IMR-90 (cell line): ENCODE measurements at places on chromosomes 6 and 20. TPM values are rescaled to one million over a fixed set of nuclear protein-coding genes. Genes with fewer than 3 reads are reported as not detected.

CPXM1 gene
- 0.83 and 1.1 TPM in 2 replicates for total RNA-seq

AVP gene
- not detected in 2 replicates for total RNA-seq

BPIFB2 gene
- total RNA-seq: not detected in 2 replicates

NMBR gene
- total RNA-seq: not detected in 2 replicates

L3MBTL3 gene
- total RNA-seq: 7.2 and 14.4 TPM in 2 replicates

RSPH9 gene
- total RNA-seq: under 0.01 and 0.18 TPM in 2 replicates

CDK19 gene
- total RNA-seq: 6.8 and 7.5 TPM in 2 replicates

NFKBIL1 gene
- 10.0 and 10.8 TPM in 2 replicates for total RNA-seq

E2F1 gene
- 10.6 and 10.9 TPM in 2 replicates for total RNA-seq

NKAIN4 gene
- not detected in 2 replicates for total RNA-seq

- peak; percentile 83 for DNase-seq
Measured at GRCh38 chr6:117444600-117444999, 18.9 kb upstream of the ROS1 start.

GRCh38 chr6:150418827-150419594 lies 50.2 kb downstream of the IYD start:
- peak; percentile 36 for DNase-seq

DNA sequence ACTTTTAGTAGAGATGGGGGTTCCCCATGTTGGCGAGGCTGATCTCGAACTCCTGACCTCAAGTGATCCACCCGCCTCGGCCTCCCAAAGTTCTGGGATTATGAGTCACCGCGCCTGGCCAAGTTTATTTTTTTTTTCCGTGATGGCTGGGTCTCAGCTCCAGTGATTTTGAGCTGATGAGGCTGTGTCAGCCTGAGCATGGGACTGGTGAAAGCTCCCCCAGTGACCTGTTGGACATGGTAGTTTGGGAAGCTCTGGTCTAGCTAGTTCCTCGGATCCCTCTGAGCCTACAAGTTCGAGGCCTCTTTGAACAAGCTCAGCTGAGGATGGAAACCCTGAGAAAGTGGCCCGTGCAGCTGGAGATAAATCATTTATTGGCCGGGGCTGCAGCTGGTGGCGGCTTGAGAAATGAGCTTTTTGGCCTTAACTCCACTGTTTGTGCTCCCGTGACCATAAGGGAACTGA lies 126.8 kb downstream of the SNX5 start:
- peak; percentile 80 for DNase-seq

GRCh38 chr6:35209622-35210247 lies 4.0 kb upstream of the SCUBE3 start:
- DNase-seq: no peak

DNA sequence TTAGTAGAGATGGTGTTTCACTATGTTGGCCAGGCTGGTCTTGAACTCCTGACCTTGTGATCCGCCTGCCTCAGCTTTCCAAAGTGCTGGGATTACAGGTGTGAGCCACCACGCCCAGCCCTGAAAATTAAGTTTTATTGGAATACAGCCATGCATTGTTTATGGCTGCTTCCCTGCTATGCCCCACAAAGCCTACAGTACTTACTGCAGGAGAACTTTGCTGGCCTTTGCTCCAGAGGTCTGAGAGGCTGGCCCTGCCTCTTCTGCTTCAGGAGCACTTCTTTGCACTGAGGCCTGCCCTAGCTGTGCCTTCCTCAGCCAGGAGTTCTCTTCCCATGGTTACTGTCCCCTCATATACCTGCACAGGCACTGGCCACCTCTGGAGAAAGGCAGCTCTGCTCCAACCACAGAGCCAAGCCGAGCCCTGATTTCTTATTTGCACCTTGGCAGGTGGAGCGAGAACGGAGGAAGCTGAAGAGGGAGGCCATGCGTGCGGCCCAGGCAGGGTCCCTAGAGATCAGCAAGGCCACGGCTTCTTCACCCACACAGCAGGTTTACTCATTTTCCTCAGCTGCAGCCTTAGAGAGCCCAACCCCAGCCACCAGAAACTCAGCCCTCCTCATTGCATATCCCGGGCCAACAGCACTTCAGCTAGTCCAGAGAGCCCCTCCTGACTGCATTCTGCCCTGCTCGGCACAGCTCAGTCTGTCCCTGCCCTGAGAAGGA lies 20.8 kb downstream of the C20orf173 start:
- no peak for DNase-seq

GRCh38 chr6:132456700-132457143 lies 55.4 kb upstream of the MOXD1 start:
- no peak for DNase-seq

- DNase-seq: peak; percentile 92
Measured at GRCh38 chr6:166595061-166595780, 8.7 kb upstream of the RAMACL start.

DNA sequence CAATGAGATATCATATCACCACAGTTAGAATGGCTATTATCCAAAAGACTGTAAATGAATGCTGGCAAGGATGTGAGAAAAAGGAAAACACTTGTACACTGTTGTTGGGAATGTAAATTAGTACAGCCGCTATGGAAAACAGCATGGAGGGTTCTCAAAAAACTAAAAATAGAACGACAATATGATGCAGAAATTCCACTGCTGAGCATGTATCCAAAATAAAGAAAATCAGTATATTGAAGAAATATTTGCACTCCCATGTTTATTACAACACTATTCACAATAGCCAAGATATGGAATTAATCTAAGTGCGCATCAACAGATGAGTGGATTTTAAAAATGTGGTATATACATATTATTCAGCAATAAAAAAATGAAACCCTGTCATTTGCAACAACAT lies 898.9 kb upstream of the MAN1A1 start:
- DNase-seq: no peak

- no peak for DNase-seq
Measured at GRCh38 chr6:139172567-139172966, 37.7 kb downstream of the HECA start.

DNA sequence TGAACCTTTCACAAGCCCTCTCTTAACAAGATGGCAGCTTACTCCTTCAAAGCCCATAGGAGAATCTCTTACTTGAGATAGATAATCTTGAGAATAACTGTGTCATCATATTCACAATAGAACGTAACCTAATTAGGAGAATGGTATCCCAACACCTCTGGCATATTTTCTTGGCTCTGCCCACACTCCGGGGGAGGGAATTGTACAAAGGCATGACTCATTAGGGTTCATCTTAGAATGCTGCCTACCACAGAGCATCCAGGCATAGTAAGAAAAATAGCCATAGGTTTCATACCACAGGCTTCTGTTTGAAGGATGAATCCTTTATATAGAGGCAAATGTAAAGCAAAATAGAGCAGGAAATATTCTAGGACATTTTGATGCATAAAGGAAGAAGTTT lies 1100.6 kb upstream of the CITED2 start:
- no peak for DNase-seq

DNA sequence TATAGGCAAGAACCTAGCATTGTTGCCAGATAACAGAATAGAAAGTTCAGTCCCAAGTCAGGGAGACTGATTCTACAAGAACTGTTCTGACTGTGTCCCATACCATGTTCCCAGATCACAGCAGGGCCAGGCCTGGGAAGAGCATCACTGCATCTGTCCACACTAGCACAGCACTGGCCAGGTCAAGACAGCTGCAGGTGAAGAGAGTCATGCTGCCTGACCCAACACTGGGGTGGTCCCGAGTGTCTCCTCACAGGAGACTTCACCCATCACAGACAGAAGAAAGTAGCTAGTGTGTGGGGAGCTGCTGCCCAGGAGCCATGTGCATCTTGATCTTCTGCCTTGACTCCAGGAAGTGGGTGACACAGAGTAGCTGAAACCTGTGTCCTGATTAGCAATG lies 1.3 kb upstream of the CST9L start:
- DNase-seq: no peak

DNA sequence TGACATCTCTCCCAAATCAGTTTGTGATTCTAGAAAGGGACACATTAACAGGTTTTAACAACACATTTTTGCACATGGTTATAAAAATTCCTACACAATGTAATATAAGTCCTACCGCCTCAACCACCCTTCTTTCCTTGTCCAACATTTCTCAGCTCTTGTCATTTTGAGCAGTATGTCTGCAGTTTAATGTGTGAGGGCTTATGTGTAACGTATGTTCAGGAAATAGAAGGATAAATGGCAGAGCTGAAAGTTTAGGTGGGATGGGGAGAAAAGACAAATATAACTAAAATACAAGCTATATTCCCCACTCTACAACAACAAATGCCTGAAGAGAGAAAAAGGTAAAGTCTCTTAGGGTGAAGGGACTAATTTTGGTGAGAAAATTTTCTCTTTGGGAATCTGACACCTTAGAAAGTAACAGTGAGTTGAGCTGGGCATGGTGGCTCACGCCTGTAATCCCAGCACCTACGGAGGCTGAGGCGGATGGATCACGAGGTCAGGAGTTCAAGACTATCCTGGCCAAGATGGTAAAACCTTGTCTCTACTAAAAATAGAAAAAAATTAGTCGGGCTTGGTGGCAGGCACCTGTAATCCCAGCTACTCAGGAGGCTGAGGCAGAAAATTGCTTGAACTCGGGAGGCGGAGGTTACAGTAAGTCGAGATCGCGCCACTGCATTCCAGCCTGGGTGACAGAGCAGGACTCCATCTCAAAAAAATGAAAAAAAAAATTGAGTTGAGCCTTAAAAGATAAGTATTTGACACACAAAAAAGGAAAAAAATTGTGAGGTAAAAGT lies 5.1 kb downstream of the PNRC1 start:
- DNase-seq: no peak

DNA sequence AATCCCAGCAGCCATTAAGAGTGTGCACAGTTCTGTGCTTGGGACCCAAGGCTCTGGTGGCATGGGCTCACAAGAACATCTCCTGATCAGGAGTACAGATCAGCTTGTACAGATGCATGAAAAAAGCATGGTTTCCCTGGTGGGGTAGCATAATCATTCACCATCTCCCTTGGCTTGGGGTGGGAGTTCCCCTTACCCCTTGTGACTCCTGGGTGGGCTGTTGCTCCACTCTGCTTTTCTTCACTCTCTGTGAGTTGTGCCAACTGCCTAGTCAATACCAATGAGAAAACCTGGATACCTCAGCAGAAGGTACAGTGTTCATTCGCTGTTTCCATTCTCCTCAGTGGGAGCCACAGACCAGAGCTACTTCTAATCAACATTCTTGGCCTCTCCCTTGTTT lies 13.6 kb upstream of the HLA-DQB1 start:
- DNase-seq: no peak

GRCh38 chr6:139547122-139547776 lies 172.8 kb upstream of the CITED2 start:
- DNase-seq: no peak

- DNase-seq: no peak
Measured at GRCh38 chr20:34337544-34337943, 25.5 kb upstream of the ITCH start.

DNA sequence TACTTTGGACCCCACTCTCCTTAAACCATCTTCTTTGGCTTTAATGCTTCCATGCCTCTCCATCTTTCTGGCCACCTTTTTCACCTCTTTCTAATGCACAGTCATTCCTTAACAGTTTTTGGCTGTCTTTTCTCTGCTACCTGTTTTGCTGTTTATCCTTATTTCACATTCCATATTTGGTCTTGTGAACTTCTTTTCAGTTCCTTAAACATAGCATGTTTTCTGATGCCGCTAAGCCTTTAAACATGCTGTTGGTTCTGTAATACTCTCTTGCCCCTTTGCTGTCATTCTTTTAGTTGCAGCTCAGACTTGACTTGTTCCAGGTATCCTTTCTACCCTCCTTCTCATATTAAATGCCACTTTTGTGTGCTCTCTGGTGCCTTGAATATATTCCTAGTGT lies 35.8 kb downstream of the TOP1 start:
- no peak for DNase-seq

- DNase-seq: no peak
Measured at GRCh38 chr6:113146878-113147277, 710.3 kb upstream of the MARCKS start.

DNA sequence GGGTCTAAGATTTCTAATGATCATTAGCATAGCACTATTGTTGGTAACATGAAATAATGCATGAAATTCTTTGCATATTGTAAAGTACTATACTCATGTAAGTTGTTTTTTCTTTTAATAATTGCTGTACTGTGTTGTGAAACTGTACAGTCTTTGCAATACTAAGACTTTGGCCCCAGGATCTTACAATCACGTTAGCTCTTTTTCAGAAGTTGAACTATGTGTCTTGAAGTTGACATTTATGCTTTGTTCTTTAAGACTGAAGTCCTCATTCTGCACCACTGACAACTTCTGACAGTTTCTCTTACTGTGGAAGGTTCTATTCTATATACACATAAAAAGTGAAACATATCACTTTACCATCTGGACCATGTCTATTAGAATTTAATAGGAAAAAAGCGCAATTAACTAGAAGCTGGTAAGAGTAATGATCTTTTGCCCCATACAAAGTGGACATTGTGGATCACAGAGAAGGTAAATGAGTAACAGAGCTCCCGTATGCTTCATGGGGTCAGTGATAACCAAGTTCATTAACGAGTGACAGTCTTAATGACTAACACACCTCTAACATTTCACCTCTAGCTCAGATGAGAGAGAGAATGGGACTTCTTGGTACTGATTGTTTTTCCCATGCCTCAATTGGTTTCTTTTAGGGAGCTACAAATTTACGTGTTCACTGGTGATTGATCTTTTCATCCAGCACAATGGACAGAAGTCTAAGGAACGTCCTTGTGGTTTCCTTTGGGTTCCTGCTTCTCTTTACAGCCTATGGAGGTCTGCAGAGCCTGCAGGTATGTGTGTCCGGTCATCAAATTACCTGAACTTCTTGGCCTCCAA lies at the start of gene UNC93A:
Gene UNC93A, plus strand, starts transcription at position 530 of the 837 bp plus-strand sequence. Its CDS starts 175 bp downstream, at position 705.
- no peak for DNase-seq

DNA sequence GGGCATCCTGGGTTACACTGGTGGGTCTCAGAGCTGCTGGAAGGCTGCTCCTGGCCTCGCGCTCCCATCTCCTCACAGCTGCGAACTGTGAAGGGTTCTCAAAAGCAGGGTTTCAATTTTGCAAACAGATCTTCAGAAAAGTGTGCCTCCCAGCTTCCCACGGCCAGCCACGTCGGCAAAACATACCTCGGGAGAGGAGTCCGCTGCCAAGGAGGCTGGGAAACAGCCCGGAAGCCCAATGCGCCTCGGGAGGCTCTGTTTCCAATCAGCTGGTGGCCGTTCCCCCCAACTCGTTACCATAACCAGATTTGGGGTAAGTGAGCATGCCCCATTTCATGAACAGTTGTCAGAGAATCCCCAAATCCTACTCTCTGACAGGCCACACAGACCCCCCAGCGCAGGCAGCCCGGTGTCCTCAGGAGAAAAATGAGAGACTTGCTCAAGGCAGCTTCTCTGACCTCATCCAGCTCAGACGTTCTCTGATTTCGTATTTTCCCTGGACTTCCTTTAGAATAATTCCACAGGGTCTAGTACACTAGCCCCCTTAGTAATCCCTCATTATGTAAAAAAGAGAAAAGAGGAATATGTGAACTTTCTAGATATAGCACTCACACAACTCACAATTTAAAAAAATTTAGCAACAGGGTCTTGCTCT lies 98.4 kb downstream of the SNX5 start:
- peak; percentile 32 for DNase-seq
